ENCODE measurements at places on chromosomes 12 and 14. TPM values are rescaled to one million over a fixed set of nuclear protein-coding genes. Genes with fewer than 3 reads are reported as not detected.

DNA sequence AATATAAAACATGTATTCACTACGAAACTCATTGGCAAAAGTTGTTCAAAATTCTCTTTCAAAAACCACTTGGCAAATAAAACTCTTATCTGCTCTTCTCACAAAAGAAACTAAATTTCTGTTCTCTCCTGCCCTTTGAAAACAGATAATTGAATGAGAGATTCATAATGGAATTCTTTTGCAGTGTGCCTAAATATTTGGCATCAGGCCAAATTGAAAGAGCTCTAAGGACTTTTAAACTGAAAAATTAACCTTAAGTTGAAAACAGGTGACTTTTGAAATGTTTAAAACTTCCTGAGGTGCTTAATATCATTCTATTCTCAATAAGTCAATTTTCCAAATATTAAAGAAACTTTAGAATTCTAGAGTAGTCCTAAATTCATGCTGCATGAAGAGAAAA is 136.4 kb downstream of the FSCB start:
- no peaks in the 10 kb centered on the region for H3K36me3 ChIP-seq
- no peak for DNase-seq
- H3K27ac ChIP-seq: no peak overlapping the region

GRCh38 chr14:101884934-101885576 is 79.3 kb upstream of the DYNC1H1 start:
- H3K36me3 ChIP-seq: no peaks in the 10 kb centered on the region
- no peaks in the 10 kb centered on the region for H3K27me3 ChIP-seq
- H3K4me3 ChIP-seq: no peak overlapping the region
- DNase-seq: no peak

GRCh38 chr12:19332196-19332595 is 107.1 kb upstream of the AEBP2 start:
- no peak for DNase-seq
- no peak overlapping the region for H3K27ac ChIP-seq
- H3K4me3 ChIP-seq: no peak overlapping the region
- no peaks in the 10 kb centered on the region for H3K27me3 ChIP-seq
- H3K4me1 ChIP-seq: no peaks in the 10 kb centered on the region

- DNase-seq: no peak
- no peak overlapping the region for H3K27ac ChIP-seq
- H3K27me3 ChIP-seq: no peaks in the 10 kb centered on the region
These were observed 36.6 kb upstream of the SPPL3 start for GRCh38 chr12:120940799-120941198.

ASIC1 gene
- total RNA-seq: 5.6 TPM
